ENCODE measurements at places on chromosomes 6 and 20.
A peak's percentile ranks its signal among the peaks of the same experiment; 100 is the strongest.

- no peak for DNase-seq
Measured at GRCh38 chr6:31031095-31031494, 20.8 kb downstream of the MUC22 start.

GRCh38 chr6:141551318-141551717 lies 581.4 kb upstream of the GJE1 start:
- DNase-seq, result no peak

GRCh38 chr6:24949020-24949569 lies 13.3 kb upstream of the RIPOR2 start:
- DNase-seq, result peak; percentile 78

DNA sequence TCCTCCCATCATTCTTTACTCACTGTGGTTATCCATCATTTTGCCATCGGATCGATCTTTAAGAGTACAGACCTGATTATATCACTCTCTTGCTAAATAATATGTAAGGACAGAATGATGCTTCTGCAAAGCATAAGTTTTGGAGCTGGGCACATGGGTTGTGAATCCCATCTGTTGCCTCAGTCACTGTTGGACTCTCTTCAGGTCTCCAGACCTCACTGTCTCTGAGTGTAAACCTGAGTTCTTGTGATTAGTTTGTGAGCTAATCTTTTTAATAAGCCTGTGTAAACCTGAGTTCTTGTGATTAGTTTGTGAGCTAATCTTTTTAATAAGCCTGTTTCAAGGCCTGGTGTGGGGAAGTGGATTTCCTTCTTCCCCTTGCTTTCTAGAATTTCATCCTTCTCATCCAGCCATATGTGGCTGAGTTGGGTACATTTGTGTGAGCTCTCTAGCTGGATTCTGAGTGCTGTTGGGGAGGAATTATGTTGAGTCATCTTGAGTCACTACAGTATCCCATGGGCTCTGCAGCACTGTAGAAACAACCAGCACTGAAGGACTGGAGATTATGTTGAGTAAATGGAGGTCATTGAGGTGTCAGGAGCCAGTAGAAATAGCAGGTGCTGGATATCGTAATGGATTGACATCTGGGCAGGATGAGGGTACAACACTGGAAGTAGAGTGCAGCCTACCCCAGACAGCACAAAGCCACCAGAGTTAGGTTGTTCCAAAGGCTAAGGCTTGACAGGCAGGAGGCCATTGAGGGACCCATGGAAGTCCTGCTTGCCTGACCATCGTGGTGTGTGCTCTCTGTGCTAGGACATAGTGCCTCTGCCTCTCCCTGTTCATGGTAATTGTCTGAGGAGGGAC lies 52.4 kb downstream of the SCAND1 start:
- DNase-seq, result no peak

DNA sequence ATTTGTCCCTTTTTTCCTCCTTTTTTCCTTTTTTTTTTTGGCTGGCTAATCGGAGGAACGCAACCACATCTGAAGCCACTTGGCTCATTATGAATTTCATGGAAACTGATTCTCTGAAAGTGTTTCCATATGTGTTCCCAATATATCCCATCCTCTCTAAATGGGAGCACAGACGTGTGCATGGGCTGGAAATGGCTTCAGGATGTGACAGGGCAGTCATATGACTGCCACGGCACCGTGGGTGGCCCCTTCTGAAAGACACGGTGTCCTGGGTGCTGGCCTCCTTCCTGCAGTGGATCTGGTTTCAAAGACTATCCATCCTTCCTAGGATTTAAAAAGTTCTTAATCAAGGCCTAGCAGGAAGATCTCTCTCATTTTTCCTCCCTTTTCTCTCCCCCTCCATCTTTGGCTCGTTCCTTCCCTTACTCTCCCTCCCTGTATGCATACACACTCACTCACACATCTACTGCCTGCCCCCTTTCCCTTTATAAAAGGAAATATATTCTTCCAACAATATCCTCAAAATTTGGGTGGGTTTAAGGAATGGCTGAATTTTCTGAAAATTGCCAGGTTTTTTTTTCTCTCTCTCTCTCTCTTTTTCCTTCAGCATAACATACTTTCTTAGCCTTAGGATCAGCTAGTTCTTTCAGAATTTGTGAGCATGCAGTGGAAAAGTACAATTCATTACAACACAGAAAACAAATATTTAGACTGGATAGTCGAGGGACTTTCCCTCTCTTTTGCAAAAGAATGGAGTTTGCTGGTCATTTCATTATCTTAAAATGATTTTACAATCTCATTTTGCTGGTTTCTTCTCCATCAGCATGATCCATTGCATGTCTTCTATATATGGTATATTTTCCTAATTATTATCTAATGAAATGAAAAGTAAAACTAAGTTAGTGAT lies 161.2 kb upstream of the SUPT3H start:
- DNase-seq, result no peak

GRCh38 chr6:170028629-170029345 lies 262.1 kb downstream of the DLL1 start:
- DNase-seq, result no peak

GRCh38 chr6:8492536-8493133 lies 57.3 kb upstream of the SLC35B3 start:
- DNase-seq, result no peak

- DNase-seq, result no peak
Measured at GRCh38 chr6:128278836-128279235, 241.6 kb downstream of the PTPRK start.

DNA sequence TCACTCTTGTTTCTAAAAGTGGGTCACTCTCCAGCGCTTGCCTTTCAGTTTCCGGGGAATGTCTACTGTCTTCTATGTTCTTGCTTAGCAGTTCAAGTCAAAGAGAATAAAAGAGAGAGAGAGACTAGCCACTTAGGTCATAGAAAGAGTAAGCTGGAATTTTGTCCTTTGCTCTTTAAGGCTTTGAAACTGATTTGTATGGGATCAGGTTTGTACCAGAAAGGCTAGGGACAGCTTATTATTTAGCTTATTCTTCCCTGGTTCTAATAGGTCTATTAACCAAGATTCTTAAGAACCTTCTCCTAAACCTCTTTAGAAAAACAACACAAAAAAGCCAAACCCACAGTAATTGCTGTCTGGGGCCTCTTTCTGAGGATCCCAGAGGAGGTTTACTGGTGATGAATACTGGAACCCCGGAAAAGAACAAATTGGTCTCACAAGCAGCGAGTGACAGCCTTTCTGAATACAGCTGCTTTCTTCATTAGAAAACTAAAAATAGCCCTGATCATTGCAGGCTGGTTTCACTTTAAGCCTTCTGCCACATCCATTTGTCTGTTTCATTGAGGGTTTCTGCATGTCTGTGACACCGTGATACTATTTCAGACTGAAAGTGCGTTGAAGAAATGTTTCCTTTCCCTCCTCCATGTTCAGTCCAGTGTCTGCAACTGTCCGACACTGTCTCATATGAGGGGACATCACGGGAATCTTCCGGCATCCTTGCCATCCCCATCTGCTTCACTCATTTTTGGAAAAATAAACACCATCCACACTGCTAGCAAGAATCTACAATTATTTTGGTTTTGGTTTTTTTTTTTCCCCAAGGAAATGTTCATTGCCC lies 75.1 kb upstream of the ATXN1 start:
- DNase-seq, result no peak

GRCh38 chr6:15602154-15602553 lies 60.7 kb downstream of the DTNBP1 start:
- DNase-seq, result no peak

- DNase-seq, result no peak
Measured at GRCh38 chr6:156167625-156168071, 609.5 kb upstream of the ARID1B start.

DNA sequence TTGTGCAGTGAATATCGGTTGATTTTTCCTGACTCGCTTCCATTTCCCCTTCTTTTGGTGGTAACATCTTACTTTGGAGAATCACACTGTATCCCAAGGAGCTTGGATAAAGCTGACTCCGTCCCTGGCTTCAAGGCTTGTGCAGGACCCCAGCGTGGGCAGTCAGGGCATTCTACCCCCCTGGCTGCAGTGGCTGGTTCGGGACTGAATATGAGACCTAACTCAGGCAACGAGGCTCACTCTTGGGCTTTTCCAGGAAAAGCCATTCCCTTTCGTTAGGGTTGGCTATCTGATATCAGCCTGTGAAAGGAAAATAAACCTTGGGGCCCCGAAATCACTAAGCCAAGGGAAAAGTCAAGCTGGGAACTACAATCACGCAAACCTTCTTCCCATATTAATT lies 30.1 kb upstream of the GJA1 start:
- no peak for DNase-seq

- DNase-seq, result no peak
Measured at GRCh38 chr20:45861221-45862075, 4.0 kb downstream of the ZSWIM3 start.

DNA sequence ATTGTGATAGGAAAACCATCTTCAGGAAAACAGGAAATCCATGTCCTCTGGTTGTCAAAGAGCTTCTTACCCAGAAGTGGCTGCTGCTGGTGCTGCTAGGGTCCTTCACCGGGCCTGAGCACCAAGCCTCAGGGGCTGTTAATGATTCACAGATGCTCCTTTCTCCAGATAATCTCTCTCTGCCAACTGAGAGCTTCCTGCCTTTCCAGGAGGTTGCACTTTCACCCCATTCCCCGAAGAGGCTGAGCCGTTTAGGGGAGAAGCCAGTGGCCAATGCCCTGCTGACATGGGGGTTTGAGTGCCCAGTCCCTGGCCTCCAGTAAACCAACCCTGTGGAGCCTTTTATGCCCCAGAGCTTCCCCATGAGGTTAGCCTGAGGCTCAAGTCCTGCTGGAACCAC lies 122.4 kb downstream of the CBLN4 start:
- no peak for DNase-seq

DNA sequence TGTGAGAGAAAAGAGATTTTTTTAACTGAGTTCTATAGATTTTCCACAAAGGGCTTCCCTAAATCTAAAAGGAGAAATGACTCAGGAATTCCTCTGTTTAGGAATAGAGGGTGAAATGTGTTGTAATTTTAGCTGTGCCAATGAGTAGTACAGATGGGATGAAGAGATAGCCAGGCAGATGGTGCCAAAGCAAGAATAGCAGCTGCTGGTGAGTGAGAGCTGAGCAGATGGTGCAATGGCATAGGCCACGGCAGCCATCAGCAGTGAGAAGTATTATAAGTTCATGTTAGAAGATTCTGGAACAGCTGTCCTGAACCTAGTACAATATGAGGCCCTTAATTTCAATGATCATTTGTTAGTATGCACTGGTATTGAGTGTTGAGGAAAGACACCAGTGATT lies 40.2 kb upstream of the CRISP1 start:
- DNase-seq, result no peak

GRCh38 chr6:30955367-30956042 lies 14.7 kb downstream of the MUCL3 start:
- DNase-seq, result peak; percentile 44

GRCh38 chr6:167079853-167080297 lies 43.0 kb upstream of the CCR6 start:
- peak; percentile 69 for DNase-seq

- DNase-seq, result no peak
Measured at GRCh38 chr20:62015540-62016288, 50.0 kb downstream of the TAF4 start.

- no peak for DNase-seq
Measured at GRCh38 chr6:140441256-140441655, 1066.8 kb upstream of the CITED2 start.

GRCh38 chr20:50577175-50578018 lies 67.2 kb downstream of the PTPN1 start:
- DNase-seq, result no peak

- no peak for DNase-seq
Measured at GRCh38 chr20:53124803-53125202, 152.6 kb downstream of the TSHZ2 start.
